Activated CD8-positive, alpha-beta memory T cell treated with anti-CD3 and anti-CD28 coated beads for 1 hour (primary cell): ENCODE measurements at places on chromosomes 4 and X.

DNA sequence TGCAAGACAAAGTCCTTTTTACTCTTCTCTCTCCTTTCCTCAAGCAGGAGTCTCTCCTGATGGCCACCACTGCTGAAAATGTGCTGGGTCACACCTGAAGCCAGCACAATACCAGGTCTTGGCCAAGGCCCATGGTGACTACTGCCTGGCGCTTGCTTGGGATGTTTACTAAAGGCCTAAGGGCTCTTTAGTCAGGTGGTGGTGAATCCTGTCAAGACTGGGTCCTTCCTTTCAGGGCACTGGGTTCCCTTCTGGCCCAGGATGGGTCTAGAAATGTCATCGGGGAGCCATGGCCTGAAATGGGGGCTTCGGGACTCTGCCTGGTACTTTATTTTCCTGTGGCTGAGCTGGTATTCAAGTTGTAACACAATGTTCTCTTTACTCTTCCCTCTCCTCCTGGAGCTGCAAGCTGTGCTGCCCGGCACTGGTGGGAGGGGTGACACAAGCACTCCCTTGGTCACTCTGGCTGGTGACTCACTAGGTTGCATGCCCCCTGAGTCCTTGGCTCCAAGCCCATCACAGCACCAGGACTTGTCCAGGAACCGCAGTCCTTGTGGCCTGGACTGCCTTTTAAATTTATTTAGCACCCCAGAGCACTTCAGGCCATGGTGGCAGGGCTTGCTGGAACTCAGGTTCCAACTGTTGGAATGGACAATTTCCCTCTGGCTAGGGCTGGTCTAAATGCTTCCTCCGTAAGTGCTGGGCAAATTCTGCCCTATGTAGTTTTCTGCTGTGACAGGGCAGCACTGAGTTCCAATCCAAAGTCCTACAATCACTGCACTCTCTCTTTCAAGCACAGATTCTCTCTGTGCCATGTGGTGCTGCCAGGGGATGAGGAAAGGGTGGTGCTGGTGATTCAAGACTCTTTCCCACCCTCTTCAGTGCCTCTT, 11.3 kb downstream of the ARL13A start:
- no peak for DNase-seq

DNA sequence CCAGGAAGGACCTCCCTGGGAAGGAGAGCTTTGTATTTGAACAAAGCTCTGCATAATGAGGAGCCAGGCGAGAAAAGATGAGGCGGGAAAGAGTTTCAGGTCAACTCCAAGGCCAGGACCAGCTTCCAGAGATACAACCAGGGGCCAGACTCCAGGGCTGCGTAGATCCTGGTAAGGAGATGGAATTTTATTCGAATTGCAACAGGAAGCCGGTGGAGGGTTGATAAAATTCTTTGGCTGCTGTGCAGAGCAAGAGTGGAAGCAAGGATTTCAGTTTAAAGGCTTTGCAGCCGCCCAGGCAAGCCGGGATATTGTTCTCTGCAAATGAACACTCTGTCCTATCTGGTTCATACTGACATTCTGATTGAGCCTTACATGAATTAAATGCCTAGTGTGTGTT, 40.2 kb upstream of the CBR4 start:
- no peak for DNase-seq

GRCh38 chr4:81666491-81666890, 194.8 kb upstream of the RASGEF1B start:
- no peak for DNase-seq

DNA sequence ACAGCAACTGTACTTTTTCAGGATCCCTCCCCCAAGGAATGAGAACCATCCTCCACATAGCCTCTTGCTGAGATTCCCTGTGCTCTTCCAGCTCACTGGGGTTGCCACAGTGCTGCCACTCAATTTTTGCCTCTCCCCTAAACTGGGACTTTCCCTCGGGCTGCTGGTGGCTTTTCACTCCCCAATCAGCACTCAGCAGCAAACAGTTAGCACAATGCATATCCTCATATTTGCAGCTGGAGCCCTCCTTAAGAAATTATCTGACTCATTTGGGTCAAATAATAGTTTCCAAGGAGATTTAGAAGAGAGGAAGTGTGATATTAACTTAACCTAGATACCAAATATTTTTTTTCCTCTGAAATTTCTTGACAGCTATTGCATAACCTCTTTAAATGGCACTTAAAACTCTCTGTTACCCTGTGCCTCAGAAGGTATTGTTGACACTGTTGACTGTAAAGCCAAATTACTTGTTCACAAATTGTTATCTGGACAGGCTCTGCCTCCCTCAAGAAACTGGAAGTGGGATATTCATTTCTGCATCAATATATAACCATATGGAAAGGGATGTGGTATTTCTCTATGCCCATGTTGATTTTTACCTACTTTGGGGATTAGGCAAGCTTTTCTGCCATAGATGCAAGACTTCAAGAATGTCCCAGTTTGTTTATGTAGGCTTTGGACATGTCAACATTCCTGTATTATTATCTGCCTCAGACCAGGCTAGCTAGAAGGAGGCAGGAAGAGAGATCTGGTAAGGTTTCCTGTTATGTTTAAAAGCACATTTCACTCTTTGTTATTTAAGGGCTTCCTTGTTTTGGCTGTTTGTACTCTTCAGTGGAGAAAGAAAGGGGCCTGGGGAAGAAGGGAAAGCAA, 58.0 kb downstream of the SEPTIN11 start:
- no peak for DNase-seq

DNA sequence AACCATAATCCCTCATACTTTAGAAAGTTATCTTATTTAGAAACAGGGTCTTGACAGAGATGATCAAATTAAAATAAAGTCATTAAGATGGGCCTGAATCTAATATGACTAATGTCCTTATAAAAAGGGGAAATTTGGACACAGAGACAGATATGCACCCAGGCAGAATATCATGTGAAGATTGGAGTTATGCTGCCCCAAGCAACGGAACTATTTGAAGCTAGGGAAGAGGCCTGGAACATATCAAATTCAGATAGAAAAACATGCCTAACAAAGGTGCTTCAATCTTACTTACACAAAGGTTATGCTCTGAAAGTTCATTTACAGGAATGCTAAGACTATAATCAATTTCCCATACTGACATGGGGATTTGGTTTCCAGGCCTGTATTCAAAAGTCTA, 112.7 kb upstream of the NAP1L5 start:
- DNase-seq: no peak

GRCh38 chr4:38461342-38461741, 202.7 kb upstream of the KLF3 start:
- DNase-seq: no peak

DNA sequence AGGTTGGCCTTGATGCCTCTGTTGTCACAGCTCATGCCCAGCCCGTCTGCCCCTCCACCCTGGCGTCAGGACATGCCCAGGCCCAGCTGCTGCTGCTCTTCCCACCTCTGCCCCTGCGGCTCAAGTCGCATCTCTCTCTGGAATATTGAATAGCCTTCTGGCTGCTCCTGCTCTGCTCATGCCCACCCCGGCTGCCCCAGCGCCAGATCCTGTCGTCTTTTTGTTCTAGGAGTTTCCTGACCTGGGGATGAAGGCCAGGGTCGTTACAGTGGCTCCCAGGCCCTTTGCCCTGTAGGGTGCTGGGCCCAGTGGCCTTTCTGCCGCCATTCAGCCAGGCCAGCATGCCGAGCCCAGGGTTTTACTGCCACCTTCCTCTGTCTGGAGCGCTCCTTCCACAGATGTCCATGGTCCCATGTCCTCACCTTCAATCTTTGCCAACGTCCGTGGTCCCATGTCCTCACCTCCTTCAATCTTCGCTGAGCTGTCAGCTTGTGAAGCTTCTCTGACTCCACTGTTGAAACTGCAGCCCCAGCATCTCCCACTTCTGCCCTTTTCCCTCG, 9.7 kb downstream of the MAEA start:
- DNase-seq: no peak

- no peak for DNase-seq
Measured at GRCh38 chrX:153030801-153031200, 25.5 kb upstream of the PNMA3 start.

- no peak for DNase-seq
Measured at GRCh38 chr4:114870987-114871386, 242.4 kb downstream of the NDST4 start.

- DNase-seq: no peak
Measured at GRCh38 chr4:145680902-145681301, 956 bp downstream of the C4orf51 start.

- no peak for DNase-seq
Measured at GRCh38 chr4:113636877-113637276, 124.7 kb downstream of the CAMK2D start.

DNA sequence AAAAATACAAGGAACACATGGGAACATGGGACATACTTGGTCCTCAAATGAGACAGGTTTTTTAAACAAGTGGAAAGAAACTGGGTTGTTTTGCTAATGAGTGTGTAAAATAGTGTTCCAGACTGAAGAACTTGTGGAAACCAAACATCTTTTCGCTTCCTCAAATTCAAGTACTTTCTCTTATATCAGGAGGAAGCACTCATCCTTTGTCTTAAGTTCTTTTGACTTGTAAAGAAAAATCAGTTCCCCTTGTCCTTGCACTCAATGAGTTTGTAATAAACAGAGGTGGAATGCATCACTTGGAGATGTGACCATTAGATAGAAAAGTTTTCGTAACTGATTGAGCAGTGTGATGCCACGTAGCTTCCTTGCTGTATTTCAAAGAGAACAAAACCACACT, 101.1 kb downstream of the PHOX2B start:
- no peak for DNase-seq

DNA sequence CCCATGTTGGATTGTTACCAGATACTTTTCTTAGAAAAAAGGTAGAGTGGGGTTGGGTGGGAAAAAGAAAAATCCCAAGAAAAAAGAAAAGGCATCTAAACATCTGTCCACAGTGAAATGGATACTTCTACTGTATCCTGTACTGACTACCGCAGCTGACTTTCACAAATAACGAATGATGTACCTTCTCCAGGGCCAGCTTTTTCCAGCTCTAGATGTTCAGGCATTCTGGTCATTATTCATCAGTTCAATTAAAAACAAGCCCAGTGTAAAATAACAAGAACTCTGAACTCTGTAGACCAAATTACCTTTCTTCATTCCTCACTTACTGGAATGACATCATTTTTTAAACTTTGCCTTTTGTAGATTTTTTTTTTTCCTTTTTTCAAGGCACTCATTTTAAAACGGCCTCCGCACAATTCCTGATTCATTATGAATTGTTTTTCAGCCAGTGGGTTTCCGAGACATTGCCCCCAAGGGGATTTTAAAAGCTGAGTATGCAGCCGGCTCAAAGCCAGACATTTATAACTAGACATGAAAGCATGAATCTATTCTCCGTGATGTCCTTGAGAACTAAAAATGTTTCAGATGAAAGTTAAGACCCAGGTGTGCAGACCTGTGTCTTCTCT, 113.5 kb downstream of the PRKX start:
- DNase-seq: no peak

DNA sequence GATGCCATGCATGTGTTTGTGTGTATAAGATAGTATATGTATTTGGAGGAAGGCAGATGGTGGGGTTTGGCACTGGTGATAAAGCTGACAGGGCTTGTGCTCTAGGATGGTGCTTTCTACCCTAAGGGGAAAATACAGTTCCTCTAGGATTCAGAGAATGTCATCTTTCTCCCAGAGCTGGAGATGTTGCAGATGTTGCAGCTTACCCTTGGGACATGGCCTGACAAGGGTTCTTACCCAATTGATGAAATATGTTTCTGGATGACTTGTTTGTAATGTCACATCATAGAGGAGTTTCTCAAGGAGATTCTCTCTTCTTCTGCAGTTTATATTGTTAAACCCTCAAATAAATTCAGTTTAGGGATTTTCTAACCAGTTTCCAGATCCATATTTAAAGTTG, 52.5 kb upstream of the PITX2 start:
- DNase-seq: no peak

GRCh38 chr4:185909972-185910371, 98.0 kb upstream of the SORBS2 start:
- no peak for DNase-seq

DNA sequence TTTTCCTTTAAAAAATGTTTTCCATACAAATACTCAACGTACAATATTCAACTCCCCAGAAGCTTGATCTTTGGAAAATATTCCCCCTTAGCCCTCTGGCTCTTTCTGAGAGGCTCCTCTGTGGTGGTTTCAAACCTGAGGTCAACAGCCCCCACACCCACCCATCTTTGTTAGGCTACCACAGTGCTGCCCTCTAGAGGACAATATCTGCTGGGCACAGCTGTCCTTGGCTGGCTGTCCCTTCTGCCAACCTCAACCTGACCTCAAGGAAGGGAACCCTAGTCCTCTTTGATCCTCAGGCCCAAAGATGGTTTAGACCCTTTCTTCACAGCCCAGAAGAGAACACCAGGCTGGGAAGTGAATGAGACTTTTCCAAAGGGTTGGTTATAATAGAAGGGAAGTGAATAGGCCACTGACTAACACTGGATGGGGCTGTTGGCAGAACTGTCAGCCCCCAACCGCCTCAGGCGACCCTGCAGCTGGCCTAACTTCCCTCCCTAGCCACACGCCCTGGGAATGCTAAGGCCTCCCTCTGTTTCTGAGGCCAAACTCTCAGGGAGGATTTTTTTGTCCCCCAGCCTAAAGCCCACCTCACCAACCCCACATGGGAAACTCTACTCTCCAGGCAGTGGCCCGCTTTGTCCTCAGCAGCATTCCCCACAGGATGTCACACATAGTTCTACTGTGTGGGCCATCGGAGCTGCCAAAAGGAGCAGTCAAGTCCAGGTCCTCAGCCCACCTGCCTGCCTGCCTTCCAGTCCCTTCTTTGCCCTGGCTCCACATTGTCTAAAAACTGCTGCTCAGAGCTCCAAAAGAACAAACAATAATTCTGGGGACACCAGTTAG, 34.3 kb downstream of the NYX start:
- DNase-seq: no peak

- DNase-seq: no peak
Measured at GRCh38 chr4:84498203-84498934, 723 bp downstream of the NKX6-1 start.

DNA sequence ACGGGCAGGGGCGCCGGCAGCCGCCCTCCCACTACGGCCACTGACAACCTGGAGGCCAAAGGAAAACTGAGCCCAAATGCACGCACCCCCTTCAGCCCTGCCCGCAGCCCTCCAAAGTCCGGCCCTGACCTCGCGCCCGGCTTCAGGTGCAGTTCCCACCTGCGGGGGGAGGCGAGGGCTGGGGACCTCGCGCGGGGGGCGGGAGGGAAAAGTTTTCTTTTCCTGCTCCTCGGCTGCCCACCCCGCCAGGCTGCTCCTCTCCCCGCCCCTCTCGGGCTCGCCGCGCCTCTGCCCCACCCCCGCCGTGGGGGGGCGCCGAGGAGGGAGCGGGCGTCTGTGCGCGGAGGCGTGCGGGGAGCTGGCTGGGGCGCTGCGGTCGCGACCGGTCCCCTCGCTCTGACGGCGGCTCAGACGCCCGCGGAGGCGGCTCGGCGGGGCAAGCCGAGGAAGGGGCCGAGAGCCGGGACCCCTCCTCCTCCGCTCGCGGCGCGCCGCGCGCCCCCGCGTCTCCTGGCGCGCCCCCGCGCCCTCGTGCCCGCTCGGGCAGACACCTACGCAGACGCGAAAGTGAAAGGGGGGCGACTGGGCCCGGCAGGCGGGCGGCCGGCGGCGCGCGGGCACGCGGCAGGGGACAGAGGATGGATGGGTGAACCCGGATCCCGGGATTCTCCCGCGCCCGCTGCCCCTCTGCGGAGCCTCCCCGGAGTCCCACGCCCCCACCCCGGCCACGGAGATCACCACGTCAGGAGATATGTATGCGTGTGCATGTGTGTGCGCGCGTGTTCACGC, 3.1 kb upstream of the NR3C2 start:
- peak; percentile 24 for DNase-seq
